ENCODE measurements at places on chromosomes 16 and 17.

DNA sequence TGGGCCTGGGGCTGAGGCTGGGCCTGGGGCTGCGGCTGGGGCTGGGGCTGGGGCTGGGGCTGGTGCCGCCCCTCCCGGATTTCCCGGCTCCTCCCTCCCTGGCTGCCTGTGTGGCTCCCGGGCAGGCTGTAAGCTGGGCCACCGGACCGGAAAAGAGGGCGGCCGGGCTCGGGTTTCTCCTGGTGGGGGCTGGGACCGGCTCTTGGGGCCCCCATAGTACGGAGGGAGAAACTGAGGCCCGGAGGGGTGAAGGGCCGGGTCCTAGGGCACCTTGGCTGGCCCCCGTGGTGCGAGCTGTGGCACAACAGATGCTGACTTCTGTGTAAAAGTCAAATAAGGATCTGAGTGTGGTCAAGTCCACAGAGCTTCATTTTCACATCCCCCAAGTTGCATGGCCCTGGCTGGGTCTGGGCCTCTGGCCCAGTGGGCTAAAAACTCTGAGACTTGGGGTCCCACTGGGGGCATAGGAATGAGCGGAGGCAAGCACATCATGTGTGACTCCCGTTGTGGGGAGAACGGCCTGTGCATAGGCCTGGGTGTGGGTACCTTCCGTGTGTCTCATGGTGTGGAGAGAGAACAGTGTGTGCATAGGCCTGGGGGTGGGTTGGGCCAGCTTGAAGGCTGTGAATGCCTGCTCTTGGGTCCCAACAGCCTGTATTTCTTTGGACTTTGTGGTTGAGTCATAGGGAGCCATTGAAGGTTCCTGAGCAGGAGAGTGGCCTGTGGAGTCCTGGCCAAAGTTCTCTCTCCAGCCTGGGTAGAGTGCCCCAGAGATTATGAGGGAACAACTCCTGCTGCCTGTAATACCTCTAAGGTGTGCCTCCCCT, 123.9 kb upstream of the CIBAR2 start:
- H3K27ac ChIP-seq: peak overlapping the region; percentile 96
- H3K36me3 ChIP-seq: no peaks in the 10 kb centered on the region
- no peaks in the 10 kb centered on the region for H3K27me3 ChIP-seq
- H3K4me3 ChIP-seq: no peak overlapping the region

DNA sequence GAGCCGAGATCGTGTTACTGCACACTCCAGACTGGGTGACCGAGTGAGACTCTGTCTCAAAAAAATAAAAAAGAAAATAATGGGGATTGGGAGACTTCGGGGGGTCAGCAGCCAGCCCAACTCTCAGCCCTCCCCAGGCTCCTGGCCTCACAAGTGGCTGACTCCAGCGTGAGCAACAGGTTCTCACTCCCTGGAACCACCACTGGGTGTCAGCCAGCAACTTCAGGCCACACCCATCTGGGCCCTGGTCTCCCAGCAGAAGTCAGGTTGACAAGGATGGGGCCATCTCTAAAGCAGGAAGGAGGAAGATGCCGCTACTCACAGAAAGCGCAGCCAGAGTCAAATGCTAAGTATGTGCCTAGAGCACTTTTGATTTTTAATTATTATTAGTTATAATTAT, 139.4 kb downstream of the C16orf78 start:
- no peaks in the 10 kb centered on the region for H3K27me3 ChIP-seq
- DNase-seq: peak; percentile 63
- no peak overlapping the region for H3K4me3 ChIP-seq

DNA sequence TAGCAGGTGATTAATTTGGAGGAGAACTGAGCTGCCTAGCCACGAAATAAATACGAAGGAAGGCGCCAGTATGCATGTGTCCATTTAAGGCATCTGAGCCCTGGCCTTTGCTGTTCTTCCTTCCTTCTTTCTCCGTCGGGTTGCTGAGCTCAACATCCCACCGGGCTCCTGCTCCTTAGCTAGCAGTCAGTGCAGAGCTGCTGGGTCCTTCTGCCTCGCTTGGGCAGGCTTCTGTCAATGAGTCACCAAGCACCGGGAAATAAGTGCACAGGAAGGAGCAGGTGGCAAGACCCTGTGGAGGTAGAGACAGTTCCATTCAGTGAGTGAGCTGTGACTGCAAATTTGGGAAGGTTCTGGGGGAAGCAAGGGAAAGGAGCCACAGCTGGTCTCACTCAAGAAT, 120.7 kb downstream of the CCDC182 start:
- H3K4me1 ChIP-seq: no peaks in the 10 kb centered on the region
- no peak for DNase-seq
- no peaks in the 10 kb centered on the region for H3K27me3 ChIP-seq
- H3K4me3 ChIP-seq: no peak overlapping the region
- no peaks in the 10 kb centered on the region for H3K36me3 ChIP-seq
- H3K27ac ChIP-seq: no peak overlapping the region

GRCh38 chr17:69142175-69142802, 594 bp upstream of the ABCA6 start:
- no peaks in the 10 kb centered on the region for H3K36me3 ChIP-seq
- H3K4me3 ChIP-seq: no peak overlapping the region
- no peak overlapping the region for H3K27ac ChIP-seq
- DNase-seq: no peak
- no peaks in the 10 kb centered on the region for H3K4me1 ChIP-seq

- DNase-seq: peak; percentile 24
- no peaks in the 10 kb centered on the region for H3K36me3 ChIP-seq
- H3K4me1 ChIP-seq: no peaks in the 10 kb centered on the region
- H3K4me3 ChIP-seq: no peak overlapping the region
- H3K27ac ChIP-seq: no peak overlapping the region
Measured at GRCh38 chr17:80152081-80152702, 5.3 kb upstream of the EIF4A3 start.

DNA sequence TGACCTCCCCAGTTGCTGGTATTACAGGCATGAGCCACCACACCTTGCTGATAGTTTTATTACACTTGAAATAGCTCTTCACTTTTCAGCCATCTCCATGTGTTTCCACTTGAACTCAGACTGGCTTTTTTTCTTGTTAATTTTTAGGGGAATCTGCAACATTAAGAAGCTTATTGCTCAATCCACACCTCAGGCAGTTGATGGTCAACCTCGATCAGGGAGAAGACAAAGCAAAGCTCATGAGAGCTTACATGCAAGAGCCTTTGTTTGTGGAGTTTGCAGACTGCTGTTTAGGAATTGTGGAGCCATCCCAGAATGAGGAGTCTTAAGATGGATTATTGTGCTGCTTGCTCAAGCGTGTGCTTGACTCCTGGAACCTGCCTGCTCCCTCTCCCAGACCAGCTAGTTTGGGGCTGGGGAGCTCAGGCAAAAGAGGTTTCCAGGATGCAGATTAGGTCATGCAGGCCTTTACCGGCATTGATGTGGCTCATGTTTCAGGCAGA, 8.6 kb downstream of the ZNHIT3 start:
- no peak overlapping the region for H3K4me3 ChIP-seq
- H3K27ac ChIP-seq: no peak overlapping the region

GRCh38 chr17:72119873-72120641, 763 bp upstream of the SOX9 start:
- DNase-seq: peak; percentile 82
- H3K36me3 ChIP-seq: no peaks in the 10 kb centered on the region
- H3K4me3 ChIP-seq: peak overlapping the region; percentile 55
- peaks cover 7% of the 10 kb centered on the region for H3K4me1 ChIP-seq
- H3K27me3 ChIP-seq: peaks cover 29% of the 10 kb centered on the region
- no peak overlapping the region for H3K27ac ChIP-seq

GRCh38 chr17:77594416-77595209, 363.9 kb upstream of the TNRC6C start:
- H3K4me3 ChIP-seq: no peak overlapping the region
- no peaks in the 10 kb centered on the region for H3K4me1 ChIP-seq
- DNase-seq: no peak
- no peaks in the 10 kb centered on the region for H3K36me3 ChIP-seq

DNA sequence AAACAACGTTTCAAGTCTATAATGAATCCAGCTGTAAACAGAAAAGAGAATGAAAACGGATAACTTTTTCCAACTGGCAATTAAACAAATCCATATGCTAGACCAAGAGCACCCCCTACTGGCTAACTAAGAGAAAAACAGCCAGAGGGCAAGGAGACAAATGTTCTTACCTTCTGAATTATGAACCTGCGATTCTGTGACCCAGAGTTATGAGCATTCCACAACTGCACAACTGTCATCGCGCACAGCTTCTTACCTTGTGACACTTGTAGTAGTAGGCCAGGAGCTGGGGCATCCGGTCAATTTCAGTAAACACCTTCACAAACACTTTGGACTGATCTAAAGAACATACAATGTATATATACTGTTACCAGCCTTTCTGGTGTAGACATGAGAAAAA, 18.6 kb downstream of the COG7 start:
- H3K27me3 ChIP-seq: no peaks in the 10 kb centered on the region
- no peak overlapping the region for H3K4me3 ChIP-seq
- H3K27ac ChIP-seq: no peak overlapping the region
- no peaks in the 10 kb centered on the region for H3K4me1 ChIP-seq

GRCh38 chr17:54770836-54771235, 129.8 kb upstream of the TOM1L1 start:
- H3K36me3 ChIP-seq: no peaks in the 10 kb centered on the region
- no peak overlapping the region for H3K27ac ChIP-seq
- no peak for DNase-seq
- no peaks in the 10 kb centered on the region for H3K4me1 ChIP-seq
- no peak overlapping the region for H3K4me3 ChIP-seq

GRCh38 chr17:1362065-1362848, 37.8 kb downstream of the YWHAE start:
- peaks cover 6% of the 10 kb centered on the region for H3K36me3 ChIP-seq
- H3K27me3 ChIP-seq: no peaks in the 10 kb centered on the region
- H3K4me1 ChIP-seq: no peaks in the 10 kb centered on the region

GRCh38 chr16:85996843-85997242, 97.9 kb downstream of the IRF8 start:
- H3K36me3 ChIP-seq: no peaks in the 10 kb centered on the region
- no peak overlapping the region for H3K4me3 ChIP-seq
- no peaks in the 10 kb centered on the region for H3K4me1 ChIP-seq
- H3K27me3 ChIP-seq: no peaks in the 10 kb centered on the region

GRCh38 chr17:36722121-36722902, 120.9 kb downstream of the MRM1 start:
- no peaks in the 10 kb centered on the region for H3K36me3 ChIP-seq
- H3K27me3 ChIP-seq: no peaks in the 10 kb centered on the region
- H3K27ac ChIP-seq: no peak overlapping the region
- H3K4me1 ChIP-seq: peaks cover 12% of the 10 kb centered on the region
- H3K4me3 ChIP-seq: no peak overlapping the region

DNA sequence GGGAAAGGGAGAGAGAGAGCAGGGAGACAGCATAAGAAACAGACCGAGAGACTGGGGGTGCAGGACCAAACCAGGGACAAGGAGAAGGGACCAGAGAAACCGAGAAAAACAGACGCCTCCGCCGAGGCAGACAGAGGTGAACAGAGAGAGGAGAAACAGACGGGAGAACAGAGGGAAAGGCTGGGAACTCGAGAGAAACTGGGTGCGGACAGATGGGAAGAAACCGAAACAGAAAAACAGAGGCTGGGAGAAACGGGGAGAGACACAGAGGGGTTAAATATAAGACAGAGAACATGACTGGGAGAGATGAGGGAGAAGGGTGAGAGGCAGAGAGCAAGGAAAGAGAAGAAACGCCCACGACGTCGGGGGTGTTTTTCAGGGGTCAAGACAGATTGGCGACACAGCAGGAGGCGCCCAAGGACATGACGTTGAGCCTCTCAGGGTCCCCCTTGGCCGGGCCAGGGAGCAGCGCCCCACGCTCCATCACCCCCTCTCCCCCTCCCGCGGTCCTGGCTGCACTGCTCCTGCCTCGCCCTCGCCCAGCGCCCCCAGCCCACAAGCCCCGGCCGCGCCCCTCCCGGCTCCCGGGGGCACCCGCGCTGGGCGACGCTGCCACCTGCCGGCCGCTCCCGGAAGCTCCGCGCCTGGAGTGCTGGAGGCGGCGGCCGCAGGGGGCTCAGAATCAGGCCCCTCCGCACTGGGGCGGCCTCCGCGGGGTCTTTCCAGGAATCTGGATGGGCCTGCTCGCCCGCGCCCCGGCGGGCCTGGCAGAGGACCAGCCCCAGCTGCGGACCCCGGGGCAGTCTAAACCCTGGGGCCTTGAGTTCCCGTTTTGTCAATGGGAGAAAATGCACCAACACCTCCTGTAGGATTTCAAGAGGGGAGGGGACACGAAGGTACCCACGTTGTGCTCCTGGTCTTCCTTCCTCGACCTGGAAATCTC, 1.3 kb upstream of the TMEM92 start:
- peaks cover 16% of the 10 kb centered on the region for H3K4me1 ChIP-seq
- no peaks in the 10 kb centered on the region for H3K36me3 ChIP-seq

- peaks cover 20% of the 10 kb centered on the region for H3K4me1 ChIP-seq
- peak within 1 kb of the TSS; percentile 61 for H3K27ac ChIP-seq
- H3K36me3 ChIP-seq: peaks cover 3% of the 10 kb centered on the region
- H3K27me3 ChIP-seq: no peaks in the 10 kb centered on the region
- peak; percentile 99 for DNase-seq
- H3K4me3 ChIP-seq: peak within 1 kb of the TSS; percentile 89
Measured at GRCh38 chr17:58082870-58083490, at the start of gene DYNLL2. DYNLL2 (plus strand) TSS chr17:58083419; CDS start chr17:58087091, 3,672 bp downstream.

DNA sequence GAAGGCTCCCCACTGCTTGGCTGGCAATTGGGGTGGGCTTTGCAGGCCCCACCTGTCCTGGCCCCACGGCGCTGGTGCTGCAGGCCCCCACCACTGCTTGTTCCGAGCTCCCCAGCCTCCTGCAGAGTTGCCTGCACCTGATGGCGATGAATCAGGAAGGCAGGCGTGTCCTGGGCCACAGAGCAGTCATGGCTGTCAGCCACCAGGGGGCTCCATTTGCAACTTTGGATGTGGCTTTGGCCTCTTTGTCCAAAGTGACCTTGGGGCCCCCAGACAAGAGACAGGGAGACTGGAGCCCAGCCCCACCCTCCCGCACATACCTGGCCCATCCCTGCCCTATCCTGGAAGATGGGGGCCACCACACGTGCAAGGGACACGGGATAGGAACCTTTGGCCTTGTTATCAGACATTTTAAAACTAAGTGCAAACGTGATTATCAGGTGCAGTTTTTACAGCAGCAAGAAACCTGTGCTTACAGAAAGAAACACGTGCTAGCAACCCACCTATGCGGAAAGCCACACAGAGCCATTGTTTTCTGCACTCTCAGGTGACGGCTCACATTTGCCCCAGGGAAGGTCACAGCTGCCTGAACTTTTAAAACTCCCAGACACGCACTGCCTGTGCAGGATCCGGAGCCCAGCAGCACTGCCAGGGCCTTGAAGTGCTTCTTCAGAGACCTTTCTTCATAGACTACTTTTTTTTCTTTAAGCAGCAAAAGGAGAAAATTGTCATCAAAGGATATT, at the start of gene DNASE1:
Gene DNASE1 (plus strand): TSS at position 443 of the 743 bp plus-strand sequence. CDS start 683 bp downstream, outside the sequence.
- no peaks in the 10 kb centered on the region for H3K27me3 ChIP-seq
- no peak within 1 kb of the TSS for H3K27ac ChIP-seq
- peak; percentile 84 for DNase-seq
- peaks cover 13% of the 10 kb centered on the region for H3K36me3 ChIP-seq
- H3K4me3 ChIP-seq: no peak within 1 kb of the TSS
- no peaks in the 10 kb centered on the region for H3K4me1 ChIP-seq
